Brain microvascular endothelial cell (primary cell): ENCODE measurements at places on chromosomes 12 and 14.

DNA sequence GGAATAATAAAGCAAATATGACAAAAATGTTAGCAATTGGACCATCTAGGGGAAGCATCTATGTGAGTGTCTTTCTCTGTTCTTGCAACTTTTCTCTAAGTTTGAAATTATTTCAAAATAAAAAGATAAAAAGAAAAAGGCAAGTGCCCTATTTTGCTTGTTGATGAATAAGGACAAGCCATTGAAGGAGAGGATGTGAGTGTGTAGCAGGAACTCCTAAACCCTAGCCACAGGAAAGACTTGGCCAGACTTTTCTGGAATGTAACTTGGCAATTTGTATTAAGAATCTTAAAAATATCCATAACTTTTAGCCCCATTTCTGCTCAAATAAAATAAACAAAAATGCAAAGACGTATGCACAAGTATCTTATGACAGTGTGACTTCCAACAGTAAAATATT, 279.4 kb downstream of the CACNA1C start:
- no peak for DNase-seq

- DNase-seq, result no peak
These were observed 1112.4 kb downstream of the TRHDE start for GRCh38 chr12:73384592-73384991.

DNA sequence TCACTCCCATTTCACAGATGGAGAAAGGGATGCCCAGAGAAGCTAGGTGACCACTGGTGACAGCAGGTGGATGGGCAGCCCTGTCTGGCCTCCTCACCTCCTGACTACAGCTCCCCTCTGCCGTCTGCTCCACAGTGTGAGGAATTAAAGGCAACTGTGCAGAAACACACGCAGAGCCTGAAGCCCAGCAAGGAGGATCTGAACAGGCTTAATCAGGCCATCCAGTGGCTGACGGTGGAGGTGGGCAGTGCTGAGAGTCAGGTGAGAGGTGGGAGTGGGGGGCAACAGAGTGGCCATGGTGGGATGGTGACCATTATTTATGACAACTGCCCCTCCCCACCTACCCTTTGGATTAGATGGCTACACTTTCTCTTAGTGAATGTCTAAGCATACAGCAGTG, 1.2 kb downstream of the KRT86 start:
- no peak for DNase-seq

- DNase-seq, result no peak
These were observed 72.5 kb downstream of the LGMN start for GRCh38 chr14:92675976-92676375.

DNA sequence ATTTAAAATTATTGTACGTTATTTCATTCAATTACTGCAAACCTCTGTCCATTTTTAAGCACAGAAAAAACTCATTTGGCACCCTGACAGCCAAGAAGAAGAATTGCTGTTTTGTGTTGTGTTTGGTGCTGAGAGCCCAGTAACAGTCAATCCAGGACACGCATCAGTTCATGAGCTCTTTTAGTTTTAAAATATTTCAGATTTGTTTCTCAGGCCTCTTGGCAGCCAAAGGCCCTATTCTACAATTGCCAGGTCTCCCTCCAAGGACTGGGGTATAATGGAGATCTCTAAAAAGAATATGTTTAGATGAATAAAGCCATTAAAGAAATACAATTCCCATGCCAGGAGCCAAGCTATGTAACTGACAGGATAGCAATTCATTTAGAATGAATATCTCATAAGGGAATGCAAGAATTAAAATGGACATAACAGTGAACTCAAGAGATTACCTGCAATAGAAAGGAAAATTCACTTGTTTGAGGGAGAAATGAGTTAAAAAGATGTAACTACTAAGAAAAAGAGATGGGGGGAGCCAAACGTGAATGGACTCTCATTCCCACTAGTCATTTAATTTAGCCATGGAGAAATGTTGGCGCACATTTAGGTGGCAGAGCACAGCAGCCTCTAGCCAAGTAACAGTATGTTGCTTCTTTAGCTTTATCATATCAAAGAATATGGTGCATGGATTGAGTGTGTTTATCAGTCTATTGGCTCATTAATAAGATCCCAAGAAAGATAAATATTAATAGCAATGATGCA, 140.6 kb upstream of the PELI2 start:
- DNase-seq, result no peak

GRCh38 chr12:48815126-48816110, 2.9 kb upstream of the CACNB3 start:
- peak; percentile 76 for DNase-seq

DNA sequence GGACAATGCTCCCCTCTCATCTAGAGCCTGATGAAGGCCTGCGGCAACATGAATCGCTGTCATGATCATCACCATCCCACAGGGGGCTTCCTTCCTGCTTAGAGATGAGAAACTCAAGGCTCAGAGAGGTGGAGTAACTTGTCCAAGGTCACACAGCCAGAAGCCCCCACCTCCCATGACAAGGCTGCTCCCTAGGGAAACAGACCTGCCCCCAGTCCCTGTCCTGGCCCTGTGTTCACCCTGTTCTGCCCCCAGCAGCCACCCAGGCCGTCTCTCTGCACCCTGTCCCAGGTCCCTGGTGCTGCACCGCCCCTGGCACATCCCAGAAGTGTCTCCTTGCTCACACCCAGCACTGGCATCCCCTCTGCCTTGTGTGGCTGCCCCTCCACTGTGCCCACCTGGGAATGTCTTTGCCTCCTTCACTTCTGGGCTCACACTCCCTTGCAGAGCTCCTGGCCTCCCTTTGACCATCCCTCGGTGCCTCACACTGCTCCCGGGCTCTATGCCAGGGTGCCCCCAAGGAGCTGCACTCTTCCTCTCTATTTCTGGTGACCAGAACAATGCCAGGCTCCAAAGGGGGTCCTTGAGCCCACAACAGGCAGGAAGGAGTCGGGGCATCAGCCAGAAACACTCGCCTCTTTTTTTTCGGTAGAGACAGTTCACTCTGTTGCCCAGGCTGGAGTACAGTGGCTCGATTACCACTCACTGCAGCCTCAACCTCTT, 70.5 kb downstream of the BCL11B start:
- DNase-seq, result no peak

- no peak for DNase-seq
These were observed 36.8 kb upstream of the PIWIL1 start for GRCh38 chr12:130300737-130301535.

DNA sequence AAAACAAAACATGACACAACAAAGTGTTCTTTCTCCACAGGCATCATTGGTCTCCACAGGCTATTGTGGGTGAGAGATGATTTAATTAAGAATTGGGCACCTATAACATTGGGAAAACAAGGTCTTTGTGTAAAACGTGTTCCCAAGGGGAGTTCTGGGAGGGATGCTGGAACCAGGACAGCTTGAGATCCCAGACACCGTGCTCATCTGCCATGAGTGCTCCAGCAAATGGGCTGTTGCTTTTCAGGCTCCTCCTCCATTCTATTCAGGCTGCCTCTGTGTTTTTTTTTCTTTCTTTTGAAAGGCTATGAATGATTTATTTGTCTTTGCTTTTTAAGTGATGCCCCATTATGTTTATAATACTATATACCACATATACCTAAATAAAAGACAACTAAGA, 122.4 kb downstream of the DACT1 start:
- no peak for DNase-seq

DNA sequence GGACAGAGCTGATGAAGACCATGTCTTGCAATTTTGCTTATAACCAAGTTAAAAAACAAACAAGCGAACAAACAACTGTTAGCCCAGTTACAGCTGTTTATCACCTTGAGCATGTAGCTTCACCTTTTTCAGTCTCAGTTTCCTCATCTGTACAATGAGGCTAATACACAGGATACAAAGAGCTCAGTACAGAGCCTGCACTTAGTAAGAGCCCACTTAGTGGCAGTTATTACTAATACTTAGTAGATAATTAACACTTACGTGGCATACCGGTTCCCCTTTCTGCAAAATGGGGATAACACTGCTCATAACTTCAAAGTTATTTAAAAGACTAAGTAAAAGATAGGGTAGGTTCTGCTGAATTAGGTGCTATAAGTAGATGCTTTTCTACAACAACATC, 228.0 kb downstream of the MON2 start:
- no peak for DNase-seq

- peak; percentile 46 for DNase-seq
These were observed 88.0 kb downstream of the EPS8 start for GRCh38 chr12:15701206-15701605.

- DNase-seq, result no peak
These were observed 72.1 kb downstream of the ARID2 start for GRCh38 chr12:45801625-45802024.

DNA sequence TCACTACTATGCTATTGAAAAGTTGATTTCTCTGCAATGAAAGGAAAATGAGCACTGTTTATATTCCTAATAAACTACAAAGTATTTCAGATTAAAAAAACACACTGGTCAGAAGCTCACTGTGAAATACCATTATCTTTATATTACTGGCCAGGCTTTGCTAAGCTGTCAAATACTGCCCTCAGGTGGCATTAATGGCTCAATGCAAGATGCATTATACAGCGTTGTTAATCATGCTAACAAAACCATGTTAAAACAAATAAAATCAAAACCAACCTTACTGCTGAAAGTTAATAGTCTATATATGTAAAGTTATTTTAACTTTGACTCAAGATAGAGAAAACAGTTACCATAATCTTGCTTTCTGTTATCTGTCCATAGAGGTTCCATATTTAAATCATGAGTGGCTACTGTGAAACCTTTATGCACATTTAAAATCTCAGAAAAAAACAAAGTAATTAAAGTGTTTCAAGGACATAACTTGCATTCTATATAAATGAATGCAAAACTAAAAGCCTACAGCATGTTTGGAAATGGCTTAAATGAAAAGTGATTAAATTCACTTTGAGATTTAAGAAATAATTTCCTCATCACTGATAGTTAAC, 121.7 kb downstream of the RALGAPA1 start:
- peak; percentile 59 for DNase-seq

DNA sequence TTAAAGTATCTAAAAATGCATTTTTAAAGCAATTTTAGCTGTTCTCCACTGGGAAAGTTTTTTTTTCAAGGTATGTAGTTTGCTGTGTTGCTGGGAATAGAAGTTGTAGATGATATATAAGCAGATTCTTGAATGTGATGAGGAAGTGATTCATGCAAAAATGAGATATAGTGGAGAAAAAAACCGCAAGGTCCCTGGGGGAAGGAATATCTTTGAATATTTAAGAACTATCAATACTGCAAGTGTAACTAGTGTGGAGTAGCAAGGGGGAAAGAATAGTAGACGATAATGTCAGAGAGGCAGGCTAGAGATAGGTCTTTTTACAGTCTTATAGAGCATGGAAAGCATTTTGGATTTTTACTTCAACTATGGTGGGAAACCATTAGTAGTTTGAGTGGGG, 42.5 kb downstream of the PTCSC3 start:
- DNase-seq, result peak; percentile 1

DNA sequence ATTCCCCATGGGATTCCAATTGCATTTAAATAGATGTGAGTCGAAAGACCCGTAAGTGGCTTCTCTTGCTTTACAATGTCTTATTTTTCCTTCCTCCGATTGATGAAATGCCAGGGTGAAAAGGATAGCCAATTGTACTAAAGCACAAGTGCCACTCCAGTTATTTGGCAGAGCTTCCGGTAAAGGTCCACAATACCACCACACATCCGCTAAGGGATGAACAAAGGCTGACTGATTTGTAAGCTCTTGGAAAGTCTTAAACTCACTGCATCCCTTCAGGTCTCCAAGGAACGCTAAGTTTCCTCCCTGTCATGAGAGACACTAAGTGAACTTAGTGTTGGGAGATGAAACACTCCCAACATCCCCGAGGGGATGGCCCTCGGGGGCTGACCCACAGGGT, 21.2 kb upstream of the RNASE1 start:
- DNase-seq, result no peak

- no peak for DNase-seq
These were observed 11.7 kb downstream of the VPS37B start for GRCh38 chr12:122884091-122884826.

GRCh38 chr14:50012644-50013043, 103.7 kb downstream of the VCPKMT start:
- DNase-seq, result no peak

DNA sequence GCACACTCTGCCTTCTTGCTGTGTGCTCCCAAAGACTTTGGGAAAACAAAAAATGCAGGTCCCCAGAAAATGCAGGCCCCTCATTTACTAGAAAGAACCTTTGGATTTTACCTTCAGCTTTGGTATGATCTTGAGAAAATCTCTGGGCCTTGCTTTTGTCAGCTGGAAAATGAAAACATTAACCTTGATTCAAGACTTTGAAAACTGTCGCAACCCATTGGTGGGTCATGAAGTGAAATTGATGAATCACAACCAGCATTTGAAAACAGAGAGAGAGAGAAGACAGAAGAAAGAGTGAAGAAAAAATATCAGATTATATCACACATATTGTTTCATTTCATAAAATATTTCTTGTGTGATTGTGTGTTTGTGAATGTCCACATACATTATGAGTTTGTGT, 322.5 kb downstream of the ZFP36L1 start:
- no peak for DNase-seq

DNA sequence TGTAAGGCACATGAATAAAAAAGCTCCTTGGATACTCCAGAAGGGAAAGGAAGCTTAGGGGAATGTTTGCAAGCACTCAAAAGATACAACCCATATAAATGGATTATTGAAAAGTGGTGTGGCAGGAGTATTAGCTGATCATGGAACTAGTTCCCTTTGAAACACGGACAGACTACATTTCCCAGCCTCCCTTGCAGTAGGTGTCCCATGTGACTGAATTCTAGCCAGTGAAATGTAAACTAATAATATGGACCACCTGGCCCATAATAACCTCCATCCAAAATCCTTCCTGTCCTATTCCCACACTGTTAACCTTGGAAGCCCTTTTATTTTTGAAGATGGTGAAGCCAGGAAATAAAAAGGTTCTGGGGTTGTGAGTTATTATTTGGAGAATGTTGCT, 242.3 kb downstream of the SUDS3 start:
- no peak for DNase-seq

- DNase-seq, result no peak
These were observed 138.5 kb downstream of the DICER1 start for GRCh38 chr14:95018821-95019220.

GRCh38 chr12:25558586-25558985, 5.5 kb upstream of the LMNTD1 start:
- peak; percentile 60 for DNase-seq

DNA sequence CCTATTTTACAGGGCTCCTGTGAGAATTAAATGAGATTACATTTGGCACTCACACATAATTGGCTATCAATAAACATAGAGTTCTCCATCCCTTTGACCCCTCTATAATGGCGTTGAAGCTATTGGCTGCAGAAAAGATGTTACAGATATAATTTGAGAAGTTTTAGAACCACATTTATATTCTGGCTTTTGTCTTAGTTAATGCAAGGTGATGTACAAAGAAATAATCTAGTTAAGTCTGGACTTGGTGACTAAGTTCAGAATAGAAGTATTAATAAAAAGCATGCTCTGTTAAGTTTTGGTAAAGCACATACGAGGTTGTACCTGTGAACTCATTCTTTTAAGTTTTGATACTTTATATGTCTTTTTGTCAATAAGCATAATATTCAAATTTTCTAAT, 187.1 kb upstream of the HMGA2 start:
- DNase-seq, result no peak

GRCh38 chr14:60566101-60566500, 57.2 kb downstream of the SIX6 start:
- DNase-seq, result peak; percentile 22

- no peak for DNase-seq
These were observed 169.5 kb upstream of the FOXN3 start for GRCh38 chr14:89586258-89587135.
